Activated CD4-positive, alpha-beta memory T cell treated with anti-CD3 and anti-CD28 coated beads for 36 hours (primary cell): ENCODE measurements at places on chromosomes 1 and 21. TPM values are rescaled to one million over a fixed set of nuclear protein-coding genes. Genes with fewer than 3 reads are reported as not detected.
A peak's percentile ranks its signal among the peaks of the same experiment; 100 is the strongest.

DNA sequence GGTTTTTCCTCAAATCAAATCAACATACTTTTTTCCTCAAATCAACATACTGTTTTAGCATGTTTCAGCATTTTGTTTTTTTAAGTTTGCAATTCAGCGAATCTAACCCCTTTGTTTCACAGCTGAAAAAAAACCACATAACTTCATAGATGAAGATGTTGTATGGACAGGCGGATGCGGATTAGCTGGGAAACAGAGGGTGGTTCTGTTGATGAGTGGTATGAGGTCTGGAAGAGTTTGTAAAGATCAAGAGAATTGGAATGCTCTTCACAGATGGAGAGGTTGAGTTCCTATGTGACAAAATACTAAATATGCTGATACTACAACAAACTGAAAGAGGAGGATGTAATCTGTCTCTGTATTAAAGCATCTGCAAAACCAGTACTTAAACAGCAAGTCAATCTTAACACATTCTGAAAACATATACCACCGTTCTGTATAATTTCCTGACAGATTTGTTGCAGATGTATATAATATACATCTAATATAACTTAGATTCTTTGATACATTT lies 10.6 kb upstream of the LEPR start:
- no peak for DNase-seq

DNA sequence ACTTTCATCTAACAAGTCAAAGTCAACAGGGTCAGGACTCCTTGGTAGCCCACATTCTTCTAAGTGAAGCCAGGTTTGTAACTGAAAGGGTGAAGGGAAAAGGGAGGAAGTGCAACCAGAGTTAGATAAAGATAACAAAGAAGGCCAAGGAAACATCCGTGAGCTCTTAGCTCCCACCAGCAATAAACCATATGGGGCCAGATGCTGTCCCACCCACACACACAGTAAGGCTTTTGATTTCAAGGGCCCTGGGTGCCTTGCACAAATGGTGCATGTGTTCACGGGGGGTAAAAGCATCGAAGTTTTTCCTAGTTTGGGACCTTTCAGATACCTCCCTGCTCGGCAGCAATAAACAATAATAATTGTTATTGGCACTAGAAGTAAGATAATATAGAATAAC lies 5.1 kb upstream of the TIAM1 start:
- no peak for DNase-seq

DNA sequence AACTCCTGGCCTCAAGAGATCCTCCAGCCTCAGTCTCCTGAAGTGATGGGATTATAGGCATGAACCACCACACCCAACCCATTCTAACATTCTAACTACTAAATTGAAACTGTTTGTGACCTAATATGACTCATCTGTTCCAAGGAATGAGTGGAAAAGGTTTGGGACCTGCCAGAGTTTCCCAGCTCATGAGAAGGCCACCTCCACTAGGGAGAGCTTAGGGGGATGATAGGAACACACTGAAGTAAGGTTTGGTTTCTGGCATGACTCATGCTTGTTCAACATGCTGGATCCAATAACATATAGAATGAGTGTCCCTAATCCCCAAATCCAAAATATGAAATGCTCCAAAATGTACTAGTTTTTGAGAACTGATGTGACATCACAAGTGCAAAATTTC lies 18.9 kb upstream of the SCAF4 start:
- no peak for DNase-seq

Gene VSIG8
- total RNA-seq: not detected

DNA sequence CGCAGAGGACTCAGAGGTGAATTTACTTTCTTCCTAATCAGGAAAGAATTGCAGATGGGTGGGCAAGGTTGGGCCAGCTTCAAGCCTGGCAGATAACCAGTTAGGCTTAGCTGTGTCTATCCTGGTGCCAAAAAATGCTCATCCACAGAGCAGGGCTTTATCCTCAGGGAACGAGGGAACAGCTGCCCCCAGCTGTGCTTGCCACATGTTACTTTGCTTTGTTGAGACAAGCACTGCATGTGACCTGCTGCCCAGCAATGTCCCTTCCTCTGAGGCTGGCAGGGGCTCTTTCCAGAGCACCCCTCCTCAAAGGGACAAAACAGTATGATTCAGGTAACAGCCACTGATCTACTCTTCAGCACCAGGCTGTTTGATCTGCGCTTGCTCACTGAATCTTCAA lies 505.1 kb upstream of the USP24 start:
- no peak for DNase-seq

GRCh38 chr1:43388613-43389012 lies 987 bp downstream of the MED8 start:
- DNase-seq: no peak

- peak; percentile 71 for DNase-seq
These were observed 871 bp upstream of the ETS2 start for GRCh38 chr21:38804789-38805327.

Gene ORC1
- total RNA-seq: 42.5 TPM

DNA sequence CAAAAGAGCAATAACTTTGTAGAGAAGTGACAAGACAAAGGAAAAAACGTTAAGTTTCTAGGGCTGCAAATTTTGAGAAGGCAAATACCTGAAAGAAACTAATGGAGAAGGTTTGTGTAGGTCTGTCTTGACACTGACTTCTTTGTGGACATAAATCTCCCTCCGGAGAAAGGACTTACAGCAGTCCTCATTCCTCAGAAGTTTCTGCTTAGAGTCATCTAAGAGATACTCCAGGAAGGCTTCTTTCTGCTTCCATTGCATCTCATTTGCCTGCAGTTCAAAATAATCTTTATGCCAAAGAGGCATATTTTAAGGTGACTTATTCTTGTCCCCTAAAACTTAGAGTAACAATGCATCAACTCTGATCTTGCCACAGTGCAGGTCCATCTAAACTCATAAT lies 4.4 kb upstream of the C4BPB start:
- DNase-seq: no peak

Gene PRAMEF12
- not detected for total RNA-seq

DNA sequence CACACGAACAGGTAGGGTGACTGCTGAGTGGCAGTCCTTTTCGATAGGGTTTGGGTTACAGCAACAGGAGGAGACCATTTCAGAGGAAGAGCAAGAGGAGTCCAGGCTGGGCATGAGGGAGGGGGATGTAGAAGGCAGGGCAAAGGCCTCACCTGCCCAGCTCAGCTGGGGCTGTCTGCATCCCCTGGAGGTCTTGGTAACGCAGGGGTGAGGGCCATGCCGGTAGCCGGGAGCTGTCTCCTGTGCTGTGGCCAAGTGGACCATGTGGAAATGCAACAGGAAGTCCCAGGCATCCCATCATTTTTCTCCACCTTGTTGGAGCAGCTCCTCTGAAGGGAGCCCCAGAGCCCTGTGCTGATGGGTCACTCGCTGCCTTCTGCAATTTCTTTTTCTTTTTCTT lies 105.4 kb upstream of the C1orf174 start:
- DNase-seq: no peak

DNA sequence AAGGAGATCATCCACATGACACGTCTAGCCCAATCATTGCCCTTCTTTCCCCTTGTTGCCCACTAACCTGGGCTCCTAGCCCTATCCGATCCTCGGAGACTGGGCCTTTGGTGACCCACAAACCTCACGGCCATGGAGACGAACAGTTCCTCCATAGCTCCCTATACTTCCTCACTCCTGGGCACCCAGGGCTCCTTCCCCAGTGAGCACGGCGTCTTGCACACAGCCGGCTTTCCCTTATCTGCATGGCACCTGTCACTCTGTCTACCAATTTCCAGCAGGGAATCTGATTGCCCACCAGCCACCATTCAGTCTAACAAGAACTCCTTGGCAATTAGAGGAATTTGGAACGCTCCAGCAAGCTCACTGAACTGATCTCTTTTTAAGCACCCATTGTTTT lies 3.1 kb downstream of the GNG4 start:
- DNase-seq: no peak

GRCh38 chr1:148318123-148318903 lies 164.8 kb downstream of the PPIAL4G start:
- DNase-seq: peak; percentile 86

Gene C1orf87
- total RNA-seq: not detected

GRCh38 chr1:81044708-81045107 lies 756.0 kb upstream of the ADGRL2 start:
- no peak for DNase-seq

DNA sequence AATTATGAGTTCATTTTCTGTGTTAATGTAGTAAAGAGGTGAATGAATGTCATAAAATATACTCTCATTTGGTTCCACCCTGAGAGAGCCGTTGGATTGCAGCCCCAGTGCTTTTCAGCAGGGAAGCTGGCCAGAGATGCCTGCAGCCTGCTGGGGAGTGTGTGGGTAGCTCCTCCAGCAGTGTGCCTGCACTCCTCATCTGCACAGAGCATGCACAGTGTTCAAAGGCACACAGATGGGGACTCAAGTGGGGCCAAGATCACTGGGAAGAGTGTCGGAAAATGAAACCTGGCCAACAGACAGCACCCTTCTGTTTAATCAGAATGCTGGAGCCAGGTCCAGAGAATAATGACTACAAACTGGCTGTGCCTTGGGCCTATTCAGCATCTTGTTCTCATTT lies 206.8 kb downstream of the ST6GALNAC3 start:
- DNase-seq: no peak

DNA sequence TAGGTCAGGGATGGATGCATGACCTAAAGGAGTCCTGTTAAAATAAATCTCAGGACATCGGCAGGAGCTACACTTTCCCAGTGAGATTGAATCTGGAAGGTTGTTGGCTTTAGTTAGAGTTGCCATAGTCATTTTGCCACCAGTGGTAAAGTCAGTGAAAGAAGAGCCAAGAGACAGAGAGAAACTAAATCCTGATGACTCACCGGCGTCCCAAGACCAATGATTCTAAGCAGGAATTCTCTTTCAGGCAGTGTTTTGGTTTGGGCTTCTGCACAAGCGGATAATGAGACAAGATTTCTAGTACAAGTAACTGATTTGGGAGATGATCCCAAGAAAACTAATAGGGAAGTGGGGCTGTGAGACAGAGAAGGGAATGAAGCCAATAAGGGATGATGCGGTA lies 88.8 kb upstream of the ETS2 start:
- no peak for DNase-seq

- no peak for DNase-seq
These were observed 60.4 kb downstream of the DNTTIP2 start for GRCh38 chr1:93818570-93818959.

DNA sequence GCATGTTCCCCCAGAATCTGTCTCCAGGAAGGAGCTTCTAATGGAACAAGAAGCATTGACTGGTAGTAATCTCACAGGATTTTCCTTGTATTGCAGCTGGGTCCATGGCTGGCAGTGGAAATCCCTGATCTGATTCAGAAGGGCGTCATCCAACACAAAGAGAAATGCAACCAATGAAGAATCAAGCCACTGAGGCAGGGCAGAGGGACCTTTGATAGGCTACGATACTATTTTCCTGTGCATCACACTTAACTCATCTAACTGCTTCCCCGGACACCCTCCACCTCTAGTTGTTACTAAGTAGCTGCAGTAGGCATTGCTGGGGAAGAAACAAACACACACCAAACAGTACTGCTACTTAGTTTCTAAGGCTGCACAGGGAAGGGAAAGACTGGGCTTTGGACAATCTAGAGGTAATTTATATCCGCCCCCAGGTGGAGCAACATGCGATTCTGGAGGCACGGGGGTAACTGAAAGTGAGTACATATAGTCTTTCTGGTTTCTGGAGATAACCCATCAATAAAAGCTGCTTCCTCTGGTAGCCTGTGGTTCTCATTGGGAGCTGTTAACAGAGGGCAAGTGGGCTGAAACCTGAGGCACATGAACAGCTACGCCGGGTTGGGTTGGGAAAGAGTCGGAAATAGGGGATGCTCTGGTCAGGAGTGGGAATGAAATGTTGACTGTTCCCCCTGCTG lies 837 bp upstream of the USP21 start:
- no peak for DNase-seq

Gene GMEB1
- total RNA-seq: 22.6 TPM

DNA sequence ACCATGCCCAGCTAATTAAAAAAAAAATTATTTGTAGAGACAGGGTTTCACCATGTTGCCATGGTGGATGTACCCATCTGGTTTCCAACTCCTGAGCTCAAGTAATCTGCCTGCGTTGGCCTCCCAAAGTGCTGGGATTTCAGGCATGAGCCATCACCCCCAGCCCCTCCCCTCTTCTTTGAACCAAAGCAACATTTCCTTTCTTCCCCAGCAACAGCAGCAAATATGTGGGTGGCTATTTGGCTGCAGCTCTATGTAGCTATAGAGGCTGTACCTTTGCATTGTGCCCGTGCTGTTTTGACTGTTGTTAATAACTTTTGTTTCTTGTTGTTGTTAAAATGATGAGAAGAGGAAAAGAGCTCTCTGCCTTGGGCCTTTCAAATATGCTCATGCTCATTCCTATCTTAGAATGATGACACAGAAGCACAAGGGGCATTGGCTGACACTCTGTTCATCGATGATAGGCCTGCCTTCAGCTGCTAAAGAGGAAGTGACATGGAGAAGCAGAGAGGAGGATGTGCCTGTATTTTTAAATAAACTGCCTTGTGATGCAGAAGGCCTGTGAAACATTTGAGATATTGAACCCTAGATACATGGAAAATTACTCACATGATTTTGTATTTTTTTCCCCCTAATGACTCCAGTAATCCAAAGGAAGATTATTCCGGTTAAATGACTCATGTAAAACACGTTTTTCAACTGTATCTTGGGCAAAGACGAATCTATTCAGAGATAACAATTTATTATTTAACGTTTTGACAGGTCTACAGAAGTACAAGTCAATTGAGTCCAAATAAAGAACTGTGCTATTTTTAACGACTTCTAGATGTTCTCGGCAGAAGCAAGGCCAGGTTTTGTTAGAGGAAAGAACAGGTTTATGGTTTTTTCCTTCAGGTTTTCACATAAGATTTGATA lies 20.5 kb upstream of the XPR1 start:
- DNase-seq: no peak

DNA sequence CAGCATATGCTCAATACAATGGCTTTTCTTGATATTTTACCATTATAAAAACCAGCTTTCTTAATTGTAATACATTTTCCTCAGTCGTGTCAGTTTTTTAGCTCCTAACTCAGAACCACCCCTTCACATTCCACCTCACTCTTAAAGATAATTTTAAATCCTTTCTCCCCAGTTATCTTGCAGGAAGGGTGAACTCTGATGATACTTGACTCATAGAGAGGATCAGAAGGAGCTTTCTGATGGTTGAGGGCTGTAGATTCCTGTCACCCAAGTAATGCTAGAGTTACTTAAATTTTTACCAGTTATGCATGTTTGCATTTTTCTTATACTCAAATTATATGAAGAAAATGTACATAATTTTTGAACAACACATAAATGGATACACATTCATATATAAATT lies 233.7 kb downstream of the NCAM2 start:
- no peak for DNase-seq

Gene C21orf58
- total RNA-seq: 25.8 TPM

DNA sequence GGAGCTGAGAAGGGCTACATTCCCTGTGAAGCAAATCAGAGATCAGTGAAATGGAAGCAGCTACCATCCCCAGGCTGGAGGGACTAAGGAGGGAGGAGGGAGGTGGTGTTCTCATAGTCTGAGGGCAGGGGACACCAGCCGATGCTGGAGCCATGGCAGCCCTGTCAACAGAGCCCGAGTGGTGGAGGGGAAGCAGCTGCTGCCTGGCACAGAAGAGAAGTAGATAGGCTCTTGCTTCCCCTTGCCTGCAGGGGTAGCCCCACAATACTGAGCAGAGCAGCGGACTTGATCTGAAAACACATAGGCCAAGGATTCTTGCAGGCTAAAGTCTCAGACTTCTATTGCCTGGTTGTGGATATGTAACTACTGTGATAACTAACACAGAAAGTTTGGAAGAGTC lies 255.1 kb downstream of the FGGY start:
- no peak for DNase-seq
